Hematopoietic multipotent progenitor cell treated with erythropoietin and hydrocortisone succinate and interleukin-3 and kit ligand, for 15 days (in vitro differentiated cells): ENCODE measurements at places on chromosomes 12 and 14.

- DNase-seq, result peak; percentile 29
Observed at GRCh38 chr12:42326541-42327226, 717 bp downstream of the PPHLN1 start.

DNA sequence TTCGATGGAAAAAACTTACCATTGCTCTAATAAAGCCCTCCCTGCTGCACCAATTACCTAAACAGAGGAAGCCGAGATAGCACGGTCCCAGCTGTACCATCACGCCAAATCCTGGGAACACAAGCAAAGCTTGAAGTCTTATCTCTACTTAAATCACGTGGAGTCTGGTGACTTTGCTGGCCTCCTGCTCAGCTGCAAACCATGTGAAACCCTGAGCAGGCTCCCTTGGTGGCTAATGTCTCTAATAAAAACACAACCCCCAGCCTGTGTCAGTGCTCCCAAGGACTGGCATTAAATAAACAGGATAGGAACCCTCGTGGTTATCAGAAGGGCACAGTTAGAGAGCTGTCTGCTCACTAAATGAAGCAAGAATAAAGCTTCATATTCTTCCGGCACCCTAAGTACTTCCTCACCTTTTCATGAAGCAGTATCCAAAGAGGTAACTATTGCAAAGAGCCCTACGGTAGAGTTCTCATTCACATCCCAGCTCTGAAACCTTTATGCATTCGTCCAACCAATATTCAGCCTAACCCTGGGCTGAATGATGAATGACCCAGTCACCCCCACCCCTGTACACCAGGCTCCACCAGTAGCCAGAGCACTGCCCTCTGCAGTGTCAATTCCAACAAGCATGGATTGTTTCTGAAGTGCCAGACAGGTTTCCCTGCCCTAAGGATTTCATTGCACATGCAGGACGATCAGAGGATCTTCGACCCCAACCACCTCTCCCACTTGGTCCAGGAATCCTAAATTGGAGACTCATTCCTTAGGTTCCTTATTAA is 452.7 kb upstream of the TMPO start:
- DNase-seq, result no peak

- DNase-seq, result no peak
Observed at GRCh38 chr12:128549601-128550218, 274.0 kb downstream of the SLC15A4 start.

GRCh38 chr12:100499416-100499815 is 25.8 kb downstream of the NR1H4 start:
- no peak for DNase-seq

- DNase-seq, result no peak
Observed at GRCh38 chr12:108310489-108310888, 28.6 kb downstream of the CMKLR1 start.

- peak; percentile 75 for DNase-seq
Observed at GRCh38 chr14:103512701-103513611, 9.7 kb downstream of the CKB start.

DNA sequence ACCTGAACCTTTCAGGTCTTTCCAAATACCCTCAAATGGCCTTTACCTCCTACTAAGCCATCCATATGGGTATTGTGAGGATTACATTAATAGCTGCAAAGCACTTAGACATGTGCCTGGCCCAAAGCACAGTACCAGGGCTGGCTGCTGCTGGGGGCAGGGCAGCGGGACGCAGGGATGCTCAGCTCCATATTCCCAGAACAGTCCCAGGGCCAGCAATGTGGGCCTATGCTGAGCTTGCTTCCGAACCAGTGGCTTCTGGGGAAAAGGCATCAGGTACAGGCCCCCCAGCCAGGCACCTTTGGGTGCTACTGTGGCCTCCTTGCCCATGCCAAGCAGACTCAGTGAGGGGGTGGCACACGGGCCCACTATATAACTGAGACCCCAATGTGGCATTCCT is 10.4 kb downstream of the ACTN1 start:
- no peak for DNase-seq

DNA sequence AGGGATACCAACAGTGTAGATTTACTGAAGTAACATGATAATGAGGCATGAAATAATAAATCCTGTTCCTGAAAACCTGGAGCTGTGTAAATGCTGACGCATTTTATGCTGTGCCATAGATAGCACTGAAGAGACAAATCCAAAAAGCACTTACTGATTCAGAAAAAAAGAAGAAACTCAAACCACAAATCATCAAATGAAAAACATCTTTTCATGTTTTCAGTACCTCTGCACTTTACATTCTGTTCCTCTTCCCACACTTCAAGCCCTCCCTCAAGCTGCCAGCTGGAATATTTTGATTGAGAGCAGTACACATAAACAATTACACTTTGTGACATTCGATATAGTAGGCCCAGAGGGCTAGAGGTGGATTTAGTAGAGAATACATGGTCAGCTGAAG is 362.3 kb downstream of the NAV3 start:
- no peak for DNase-seq

- DNase-seq, result no peak
Observed at GRCh38 chr12:122088179-122088810, 9.7 kb downstream of the MLXIP start.

GRCh38 chr12:4267704-4268328 is 5.7 kb upstream of the CCND2 start:
- no peak for DNase-seq

DNA sequence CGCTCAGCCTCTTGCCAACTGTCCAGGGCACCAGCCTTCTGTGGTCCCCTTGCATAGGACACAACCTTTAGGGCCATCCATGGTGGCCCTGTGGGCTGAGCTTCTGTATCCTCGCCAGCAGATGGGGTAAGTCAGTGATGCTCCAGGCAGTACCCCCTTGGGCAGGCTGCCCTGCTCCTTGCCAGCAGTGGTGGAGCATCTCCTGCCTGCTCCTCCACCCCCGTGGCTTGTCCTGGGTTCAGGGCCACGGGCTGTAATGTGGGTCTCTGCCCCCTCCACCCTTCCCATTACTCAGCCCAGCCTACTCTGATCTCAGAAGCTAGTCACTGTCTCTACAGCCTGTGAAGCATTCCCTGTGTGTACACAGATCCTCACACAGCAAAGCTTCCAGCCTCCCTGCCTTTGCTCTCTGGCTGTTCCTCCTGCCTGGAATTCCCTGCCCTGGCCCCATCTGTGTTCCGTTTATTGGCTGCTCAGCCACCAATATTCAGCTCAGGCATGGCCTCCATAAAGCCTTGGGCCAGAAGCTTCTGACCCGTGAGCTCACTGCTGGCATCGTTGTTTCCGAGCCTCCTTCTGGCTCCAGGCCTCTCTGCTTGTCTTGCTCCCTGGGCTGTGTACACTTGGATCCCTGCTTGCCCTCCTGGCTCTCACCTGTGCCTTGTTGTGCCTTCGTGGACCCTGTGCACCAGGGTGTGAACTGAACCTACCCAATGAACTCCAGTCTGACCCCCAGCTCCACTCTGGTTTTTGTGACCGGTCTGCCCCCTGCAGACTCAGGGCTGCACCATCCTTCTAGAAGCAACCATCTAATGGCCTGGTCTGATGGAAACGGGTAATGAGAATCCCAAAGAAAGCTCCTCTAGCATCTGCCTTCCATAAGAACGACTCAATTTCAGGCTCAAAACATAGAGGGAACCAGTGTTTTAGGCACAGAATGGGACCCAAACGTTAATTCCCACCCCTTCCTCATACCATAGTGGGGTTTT is 177.0 kb upstream of the PRMT8 start:
- DNase-seq, result no peak

DNA sequence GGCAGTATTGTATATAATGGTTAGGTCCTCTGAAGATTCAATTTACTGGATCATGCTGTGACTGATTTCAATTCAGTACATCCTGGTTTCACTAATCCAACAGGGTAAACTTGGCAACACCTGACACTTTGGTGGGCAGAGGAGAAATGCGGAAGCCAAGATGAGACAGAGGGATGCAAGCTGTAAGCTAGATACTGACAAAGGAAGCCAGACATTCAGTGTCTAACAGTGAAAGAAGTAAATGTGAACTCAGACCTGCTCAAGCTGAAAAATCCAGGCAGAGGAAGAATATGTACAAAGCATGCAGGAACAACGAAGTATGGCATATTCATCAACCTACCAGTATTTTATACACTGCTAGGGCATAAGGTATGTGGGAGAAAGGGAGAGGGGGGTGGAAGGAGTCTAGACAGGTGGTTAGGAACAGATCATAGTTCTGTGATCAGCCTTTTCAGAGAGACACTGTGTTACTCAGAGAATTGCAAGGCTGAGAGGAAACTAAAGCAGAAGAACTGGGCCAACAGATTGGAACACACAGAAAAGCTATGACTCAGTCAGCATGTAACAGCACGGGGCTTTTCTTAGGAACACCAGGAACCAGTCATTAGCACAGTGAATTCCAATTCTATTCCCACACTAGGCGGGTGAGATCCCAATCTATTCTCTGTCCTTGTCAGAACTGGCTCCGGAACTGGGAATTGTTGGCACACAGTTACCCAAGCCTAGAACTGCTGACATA is 40.3 kb downstream of the NELL2 start:
- DNase-seq, result no peak

DNA sequence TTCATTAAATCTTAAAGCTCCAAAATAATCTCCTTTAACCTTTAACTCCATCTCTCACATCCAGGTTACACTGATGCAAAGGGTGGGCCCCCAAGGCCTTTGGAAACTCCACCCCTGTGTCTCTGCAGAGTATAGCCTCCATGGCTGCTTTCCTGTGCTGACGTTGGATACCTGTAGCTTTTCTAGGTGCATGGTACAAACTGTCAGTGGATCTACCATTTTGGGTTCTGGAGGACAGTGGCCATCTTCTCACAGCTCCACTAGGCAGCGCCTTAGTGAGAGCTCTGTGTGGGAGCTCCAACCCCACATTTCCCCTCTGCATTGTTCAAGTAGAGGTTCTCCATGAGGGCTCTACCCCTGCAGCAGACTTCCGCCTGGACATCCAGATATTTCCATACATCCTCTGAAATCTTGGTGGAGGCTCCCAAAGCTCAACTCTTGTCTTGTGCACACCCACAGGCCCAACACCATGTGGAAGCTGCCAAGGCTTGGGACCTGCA is 162.2 kb downstream of the RASSF9 start:
- DNase-seq, result no peak

DNA sequence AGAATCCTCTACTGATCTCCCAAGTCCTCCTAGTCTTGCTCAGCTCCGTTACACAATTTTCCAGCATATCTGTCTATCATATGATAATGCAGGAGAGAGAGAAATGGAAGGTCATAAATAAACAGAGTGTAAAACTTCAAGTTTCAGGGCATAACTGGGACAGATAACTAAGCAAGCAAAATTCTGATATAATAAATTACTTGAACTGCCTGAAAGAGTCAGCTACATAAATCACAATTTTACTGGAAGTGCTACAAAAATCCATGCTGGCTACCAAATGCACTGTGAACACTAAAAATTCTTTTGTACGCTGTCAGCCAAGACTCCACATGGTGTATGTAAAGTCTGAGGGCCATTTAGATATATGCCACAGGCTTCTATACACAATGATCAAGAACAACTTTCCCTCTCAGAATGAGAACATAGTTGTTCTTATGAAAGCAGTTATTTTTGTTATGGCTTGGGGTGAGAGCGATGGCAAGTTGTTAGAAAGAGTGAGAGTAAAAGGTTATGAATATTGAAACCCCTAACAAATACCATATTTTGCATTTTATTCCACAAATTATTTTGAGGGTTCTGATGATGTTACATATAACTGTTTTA is 41.1 kb downstream of the GRIP1 start:
- DNase-seq, result no peak

DNA sequence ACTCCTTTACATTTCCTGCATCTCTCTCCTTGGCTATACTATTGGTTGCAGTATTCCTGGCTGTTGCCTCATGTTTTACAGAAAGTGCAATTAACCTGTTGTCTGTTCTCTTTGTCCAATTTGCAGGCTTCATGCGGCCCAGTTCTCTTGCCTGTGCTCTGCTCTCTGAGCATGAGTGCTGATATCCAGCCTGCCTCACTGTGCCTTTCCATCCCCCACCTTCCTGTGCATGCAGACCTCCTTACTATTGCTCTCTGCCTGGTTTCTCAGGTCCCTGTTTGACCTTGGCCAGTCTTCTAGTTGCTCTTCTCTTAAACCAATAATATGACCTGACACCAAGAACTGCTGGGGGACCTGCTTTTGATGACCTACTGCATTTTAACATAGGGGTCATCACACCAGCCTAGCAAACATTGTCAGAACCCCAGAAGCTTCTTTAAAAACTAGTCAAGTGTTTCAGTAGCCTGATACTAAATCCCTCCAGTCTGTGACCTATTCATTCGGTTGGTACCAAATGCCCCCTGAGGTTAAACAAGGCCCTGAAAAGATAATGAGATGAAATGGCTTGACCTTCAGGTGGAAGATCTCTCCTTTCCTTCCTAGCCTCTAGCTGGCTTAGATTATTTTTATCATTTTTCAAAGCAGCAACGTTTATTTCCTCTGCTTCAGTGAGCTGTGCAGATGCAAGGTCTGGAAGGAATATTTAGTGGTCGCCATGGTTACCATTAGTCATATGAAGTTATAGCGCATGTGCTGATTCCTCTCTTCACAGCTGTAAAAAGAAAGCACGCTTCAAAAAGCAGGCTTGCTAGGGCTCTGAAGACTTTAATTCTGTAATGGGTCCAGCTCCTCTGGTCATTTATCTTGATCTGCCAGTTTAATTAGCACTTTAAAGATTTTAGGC is 216.5 kb downstream of the PHLDA1 start:
- DNase-seq, result no peak

DNA sequence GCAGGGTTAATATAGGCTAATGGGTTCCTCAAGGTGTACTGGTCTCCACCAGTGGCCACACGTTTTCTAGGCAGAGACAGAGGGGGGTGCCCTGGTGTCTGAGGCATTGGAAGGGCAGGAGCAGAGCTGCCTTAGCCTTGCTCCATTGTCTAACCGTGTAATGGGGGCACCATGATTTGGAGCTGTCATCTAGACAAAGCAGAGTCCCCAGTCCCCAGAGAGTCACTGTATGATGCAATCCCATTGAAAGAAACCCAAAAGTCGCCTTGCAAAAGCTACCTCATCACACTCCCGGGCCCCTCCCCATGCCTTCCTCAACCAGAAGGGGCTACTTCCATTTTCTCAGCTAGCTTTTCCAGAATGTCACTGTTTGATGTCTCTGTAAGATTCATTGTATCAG is 487.1 kb downstream of the AACS start:
- DNase-seq, result no peak

DNA sequence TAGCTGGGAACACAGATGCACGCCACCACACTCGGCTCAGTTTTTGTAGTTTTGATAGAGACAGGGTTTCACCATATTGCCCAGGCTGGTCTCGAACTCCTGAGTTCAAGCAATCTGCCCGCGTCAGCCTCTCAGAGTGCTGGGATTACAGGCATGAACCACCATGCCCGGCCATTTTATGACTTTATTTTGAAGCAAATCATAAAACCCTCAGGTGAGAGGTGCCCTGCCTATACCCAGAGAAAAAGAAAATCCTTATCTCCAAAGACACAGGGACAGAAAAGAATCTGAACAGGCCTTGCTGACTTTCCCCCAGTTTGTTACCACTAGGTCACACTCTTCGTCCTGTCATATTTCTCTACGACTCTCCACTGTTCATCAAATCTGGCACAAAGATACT is 48.8 kb downstream of the DAO start:
- no peak for DNase-seq
